Hair follicle dermal papilla cell (primary cell): ENCODE measurements at places on chromosomes 4 and X. TPM values are rescaled to one million over a fixed set of nuclear protein-coding genes. Genes with fewer than 3 reads are reported as not detected.

The NSD2 gene
- total RNA-seq: 84.3 and 86.0 TPM in 2 replicates

The GRID2 gene
- total RNA-seq: under 0.01 TPM in 2 replicates

The CENPVL3 gene
- total RNA-seq: not detected in 2 replicates

The EXOC1L gene
- total RNA-seq: not detected in 2 replicates

The PPARGC1A gene
- total RNA-seq: 10.2 and 15.9 TPM in 2 replicates

The WAS gene
- total RNA-seq: 0.36 TPM in 1 of 2 replicates, not detected in the other
